ENCODE measurements at places on chromosomes 5 and 9.

DNA sequence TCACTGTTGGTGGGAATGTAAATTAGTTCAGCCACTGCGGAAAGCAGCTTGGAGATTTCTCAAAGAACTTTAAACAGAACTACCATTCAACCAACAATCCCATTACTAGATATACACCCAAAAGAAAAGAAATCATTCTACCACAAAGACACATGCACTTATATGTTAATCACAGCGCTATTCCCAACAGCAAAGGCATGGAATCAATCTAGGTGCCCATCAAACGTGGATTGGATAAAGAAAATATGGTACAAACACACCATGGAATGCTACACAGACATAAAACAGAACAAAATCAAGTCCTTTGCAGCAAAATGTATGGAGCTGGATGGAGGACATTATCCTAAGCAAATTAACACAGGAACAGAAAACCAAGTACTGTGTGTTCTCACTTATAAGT is 42.1 kb downstream of the PRUNE2 start:
- DNase-seq: no peak

GRCh38 chr5:36359267-36359666 is 57.6 kb upstream of the RANBP3L start:
- no peak for DNase-seq

DNA sequence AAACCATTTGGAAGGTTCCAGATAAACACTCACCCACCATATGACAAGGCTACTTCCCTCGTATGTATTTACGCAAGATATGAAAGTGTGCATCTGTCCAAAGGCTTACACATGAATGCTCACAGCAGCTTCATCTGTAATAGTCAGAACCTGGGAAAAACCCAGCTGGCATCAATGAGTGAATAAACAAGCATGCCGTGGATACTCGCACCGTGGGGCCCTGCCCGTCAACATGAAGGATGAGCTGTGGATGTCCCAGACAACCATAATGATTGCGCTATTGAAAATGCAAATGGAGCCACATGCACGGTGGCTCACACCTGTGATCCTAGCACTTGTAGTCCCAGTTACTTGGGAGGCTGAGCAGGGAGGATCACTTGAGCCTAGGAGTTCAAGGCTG is 60.6 kb upstream of the FCN1 start:
- DNase-seq: no peak

GRCh38 chr9:88932766-88933165 is 58.5 kb upstream of the S1PR3 start:
- no peak for DNase-seq

- DNase-seq: peak; percentile 56
Observed at GRCh38 chr9:88950341-88951154, 40.7 kb upstream of the S1PR3 start.

DNA sequence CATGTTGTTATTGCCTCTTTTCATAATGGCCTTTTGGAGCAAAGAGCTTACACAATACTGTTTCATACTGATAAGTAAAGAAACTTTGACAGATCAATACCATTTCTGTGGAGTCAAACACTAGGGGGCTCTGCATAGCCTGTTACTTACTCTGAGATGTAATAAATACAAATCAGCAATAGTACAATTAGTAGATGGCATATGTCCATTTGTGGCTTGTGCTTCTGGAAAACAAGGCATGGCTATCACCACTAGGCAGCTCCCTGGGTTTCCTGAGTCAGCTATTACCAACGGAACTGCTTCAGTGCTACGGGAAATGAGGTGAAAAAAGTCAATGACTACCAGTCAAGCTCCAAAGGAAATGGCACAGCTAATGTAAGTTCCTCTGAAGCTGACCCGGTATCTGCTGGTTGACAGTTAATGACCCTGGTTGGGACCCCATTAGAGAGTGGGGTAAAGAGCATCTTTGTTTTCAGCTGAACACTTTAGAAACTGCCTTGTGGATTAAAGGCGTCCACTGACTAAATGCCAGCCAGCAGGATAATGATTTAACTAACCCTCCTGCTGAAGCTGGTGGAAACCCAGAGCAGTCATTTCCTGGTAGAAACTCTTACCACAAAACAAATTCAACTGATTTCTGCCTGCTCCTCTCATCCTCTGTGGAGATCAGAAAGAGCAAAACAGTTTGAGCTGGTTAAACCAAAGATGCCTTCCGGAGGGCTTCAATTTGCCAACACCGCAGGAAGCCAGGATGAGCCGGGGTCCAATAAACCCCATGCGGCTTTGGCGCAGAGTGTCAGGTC is 69.0 kb upstream of the FAM169A start:
- peak; percentile 52 for DNase-seq

DNA sequence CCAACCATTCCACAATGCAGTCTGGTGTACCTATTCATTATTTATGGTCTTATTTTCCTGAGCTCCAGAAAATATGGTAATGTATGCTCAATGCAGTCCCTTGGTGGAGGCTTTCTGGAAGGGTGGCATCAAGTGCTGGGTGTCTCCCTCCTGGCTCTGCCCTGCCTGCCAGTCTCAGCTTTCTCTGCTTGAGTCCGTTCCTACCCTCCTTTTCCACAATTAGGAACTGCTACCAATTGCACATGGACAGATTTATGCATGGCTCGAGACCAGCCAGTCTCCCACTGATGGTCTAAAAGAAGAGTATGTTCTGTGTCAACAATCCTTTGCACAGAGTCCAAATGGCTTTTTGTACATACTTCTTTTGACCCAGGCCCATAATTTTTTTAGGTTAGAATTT is 189.8 kb downstream of the TLE1 start:
- DNase-seq: no peak

DNA sequence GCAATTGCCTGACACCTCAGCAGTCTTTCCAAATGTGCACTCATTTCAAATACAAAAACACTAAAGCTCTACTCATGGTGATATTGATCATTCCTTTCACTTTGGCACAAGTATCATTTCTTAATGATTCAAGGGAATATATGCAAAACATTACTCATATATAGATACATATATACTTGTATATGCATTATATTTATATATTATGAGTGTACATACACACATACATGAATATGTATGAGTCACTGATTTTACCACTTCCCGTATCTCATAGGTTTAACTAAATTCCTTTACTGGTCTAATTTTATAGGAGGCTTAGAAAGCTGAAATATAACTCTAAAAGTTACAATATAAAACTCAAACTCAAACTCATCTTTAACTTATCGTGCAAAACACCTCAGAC is 156.5 kb downstream of the CDH9 start:
- DNase-seq: no peak

DNA sequence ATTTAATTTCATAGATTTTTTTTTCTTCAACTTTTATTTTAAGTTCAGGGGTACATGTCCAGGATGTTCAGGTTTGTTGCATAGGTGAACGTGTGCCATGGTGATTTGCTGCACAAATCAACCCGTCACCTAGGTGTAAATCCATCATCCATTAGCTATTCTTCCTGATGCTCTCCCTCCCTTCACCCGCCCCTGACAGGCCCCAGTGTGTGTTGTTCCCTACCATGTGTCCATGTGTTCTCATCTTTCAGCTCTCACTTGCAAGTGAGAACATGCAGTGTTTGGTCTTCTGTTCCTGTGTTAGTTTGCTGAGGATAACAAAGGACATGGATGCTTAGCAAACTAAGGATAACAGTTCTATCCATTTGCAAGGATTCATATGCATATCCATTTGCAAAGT is 209.1 kb upstream of the ADCY2 start:
- DNase-seq: no peak

DNA sequence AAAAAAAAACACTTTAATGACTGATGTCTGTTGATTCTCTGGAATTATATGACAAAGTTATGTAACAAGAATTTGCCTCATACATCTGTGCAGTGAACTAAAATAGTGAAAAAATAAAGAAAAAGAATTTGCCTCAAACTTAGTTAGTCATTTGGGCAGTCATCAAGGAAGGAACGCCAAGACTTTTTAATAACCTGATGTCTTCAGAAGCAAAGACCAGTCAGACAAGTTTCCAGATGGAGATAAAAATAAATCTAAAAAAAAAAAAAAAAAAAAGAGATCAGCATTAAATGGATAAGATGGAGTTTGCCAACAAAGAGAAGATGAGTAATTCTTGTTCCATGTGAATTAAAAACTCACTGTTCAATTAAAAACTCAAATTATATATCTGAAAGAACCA is 52.3 kb upstream of the JMY start:
- no peak for DNase-seq

DNA sequence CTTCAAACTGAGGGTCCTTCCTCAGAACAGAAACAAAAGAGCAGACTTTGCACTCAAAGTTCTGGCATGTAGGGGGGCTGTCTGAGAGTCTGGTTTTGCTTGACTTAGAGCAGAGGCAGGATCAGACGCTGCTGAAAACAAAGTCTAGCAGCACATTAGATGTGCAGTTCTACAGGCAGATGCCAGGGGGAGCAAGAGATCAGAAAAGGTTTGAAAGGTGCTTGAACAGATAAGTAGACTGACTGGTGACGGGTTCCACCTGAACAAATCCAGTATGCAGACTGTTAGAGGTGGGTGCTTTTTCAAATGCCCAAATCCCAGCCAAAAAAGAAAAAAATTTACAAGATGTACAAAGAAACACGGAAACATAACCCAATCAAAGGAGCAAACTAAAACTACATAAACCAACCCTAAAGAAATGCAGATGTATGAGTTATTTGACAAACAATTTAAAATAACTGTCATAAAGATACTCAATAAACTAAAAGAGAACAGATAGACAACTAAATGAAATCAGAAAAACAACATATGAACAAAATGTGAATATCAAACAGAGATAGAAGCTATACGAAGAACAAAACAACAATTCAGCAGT is 194.7 kb upstream of the FREM1 start:
- no peak for DNase-seq

GRCh38 chr5:15241216-15241821 is 258.7 kb upstream of the FBXL7 start:
- DNase-seq: no peak

DNA sequence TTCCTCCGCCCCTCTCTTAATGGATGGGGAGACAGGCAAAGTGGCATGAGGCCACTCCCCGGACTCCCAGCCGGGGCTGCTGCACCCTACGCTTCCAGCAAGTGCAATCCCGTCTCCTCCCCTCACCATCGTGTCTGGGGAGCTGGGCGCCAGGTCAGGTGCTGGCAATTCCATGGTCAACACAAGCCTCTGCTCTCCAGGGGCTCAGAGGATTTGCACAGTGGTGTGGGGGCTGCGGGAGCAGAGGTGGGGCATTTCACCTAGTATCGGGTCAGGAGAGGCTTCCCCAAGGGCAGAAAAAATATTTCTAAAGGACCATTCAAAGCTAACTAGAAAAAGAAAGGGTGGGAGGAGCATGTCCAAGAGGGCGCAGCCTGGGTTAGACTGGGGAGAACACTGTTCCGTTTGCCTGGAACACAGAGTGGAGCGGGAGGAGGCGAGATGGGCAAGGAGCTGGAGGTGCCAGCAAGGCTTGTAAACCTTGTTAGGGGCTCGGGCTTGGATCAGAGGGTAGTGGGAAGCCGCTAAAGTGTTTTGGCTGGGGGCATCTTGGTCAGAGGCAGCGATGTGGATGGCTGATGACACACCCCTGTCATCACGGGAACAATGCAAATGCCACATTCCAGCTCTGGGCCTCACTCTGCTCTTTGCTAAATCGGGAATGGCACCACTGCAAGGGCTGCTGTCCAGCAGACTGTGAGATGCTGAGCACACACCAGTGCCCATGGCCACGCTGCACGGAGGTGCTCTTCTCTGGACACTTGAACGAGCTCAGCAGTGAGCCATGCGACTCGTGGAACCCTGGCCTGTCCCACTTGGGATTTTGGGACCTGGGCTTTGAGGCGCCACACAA is 191.7 kb downstream of the CDK5RAP2 start:
- DNase-seq: no peak

GRCh38 chr9:3842839-3843238 is 317.0 kb upstream of the RFX3 start:
- DNase-seq: no peak

- no peak for DNase-seq
Observed at GRCh38 chr9:37931592-37931991, 27.7 kb upstream of the SLC25A51 start.

DNA sequence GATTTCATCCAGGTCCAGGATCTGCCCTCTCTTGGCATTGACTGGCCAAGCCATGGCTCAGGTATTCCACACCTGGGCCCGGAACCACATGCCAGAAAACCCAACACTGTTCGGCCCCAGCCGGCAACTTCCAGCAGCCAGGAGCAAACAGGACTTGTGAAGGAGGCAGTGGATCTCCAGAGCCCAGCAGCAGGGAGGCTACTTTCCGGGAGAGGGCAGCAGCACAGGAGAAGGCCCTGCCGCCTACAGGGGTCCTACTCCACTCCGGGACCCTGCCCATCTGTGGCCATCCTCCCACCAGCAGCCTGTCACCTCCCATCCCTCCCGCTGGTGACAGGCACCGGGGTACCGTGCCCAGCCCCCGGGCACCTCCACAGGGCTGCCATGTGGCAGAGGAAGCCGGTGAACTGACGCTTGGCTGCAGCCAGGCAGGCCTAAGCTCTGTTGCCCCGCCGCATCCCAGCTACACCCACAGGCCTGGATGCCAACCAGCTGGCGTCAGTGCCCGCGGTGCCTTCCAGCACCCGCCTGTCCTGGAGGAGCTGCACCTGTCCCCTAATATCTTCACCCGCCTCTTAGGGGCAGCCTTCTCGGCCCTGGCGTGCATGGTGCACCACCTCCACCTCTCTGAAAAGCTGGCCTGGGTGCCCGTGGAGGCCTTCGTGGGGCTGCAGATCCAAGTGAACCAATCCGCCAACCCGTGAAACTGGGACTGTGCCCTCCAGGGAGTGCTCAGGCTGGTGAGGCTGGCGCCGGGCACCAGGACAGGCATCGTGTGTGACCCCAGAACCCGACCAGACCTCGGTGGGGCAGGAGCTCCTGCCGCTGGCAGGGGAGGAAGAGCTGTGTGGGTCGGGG is 18.9 kb upstream of the SLC30A5 start:
- no peak for DNase-seq

DNA sequence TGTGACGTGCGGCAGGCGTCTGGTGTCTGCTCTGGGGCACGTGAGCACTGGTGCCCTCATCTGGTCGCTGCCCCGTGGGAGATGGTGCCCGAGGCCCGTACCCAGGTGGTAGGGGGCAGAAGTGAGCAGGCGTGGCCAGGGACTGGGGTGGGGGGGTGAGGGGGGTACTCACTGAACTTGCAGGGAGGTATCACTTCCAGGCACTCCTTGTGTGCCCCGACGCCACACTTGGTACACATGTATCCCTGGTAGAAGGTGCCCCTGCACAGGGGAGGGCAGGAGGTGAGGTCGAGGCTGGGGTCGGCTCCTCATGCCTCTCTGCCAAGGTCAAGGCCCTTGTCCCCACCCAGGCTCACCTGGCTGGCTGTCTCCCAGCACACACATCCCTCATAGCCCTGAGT is 45.2 kb upstream of the SARDH start:
- DNase-seq: no peak

DNA sequence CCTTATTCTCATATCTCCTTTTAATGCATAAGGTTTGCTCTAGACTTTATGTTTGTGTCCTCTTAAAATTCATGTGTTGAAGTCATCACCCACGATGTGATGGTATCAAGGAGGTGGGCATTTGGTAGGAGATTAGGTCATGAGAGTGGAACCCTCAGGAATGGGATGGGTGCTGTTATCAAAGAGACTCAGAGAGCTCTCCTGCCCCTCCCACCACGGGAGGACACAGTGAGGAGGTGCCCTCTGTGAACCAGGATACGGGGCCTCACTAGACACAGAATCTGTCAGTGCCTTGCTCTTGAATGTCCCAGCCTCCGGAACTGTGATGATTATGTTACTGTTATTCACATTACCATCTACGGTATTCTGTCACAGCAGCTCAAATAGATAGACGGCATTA is 359.0 kb downstream of the IRX1 start:
- DNase-seq: no peak

GRCh38 chr9:113854310-113854709 is 21.8 kb upstream of the ZNF618 start:
- DNase-seq: no peak

GRCh38 chr9:30078195-30078594 is 2306.2 kb upstream of the ACO1 start:
- DNase-seq: no peak

Data from fibroblast of skin of left quadriceps (primary cell).